ENCODE measurements at places on chromosomes 11 and 22. TPM values are rescaled to one million over a fixed set of nuclear protein-coding genes. Genes with fewer than 3 reads are reported as not detected.

MS4A7 gene
- 47.3 TPM for total RNA-seq

C11orf16 gene
- total RNA-seq, result not detected

NXPE1 gene
- total RNA-seq, result not detected

IL10RA gene
- total RNA-seq, result 62.1 TPM

OR51B2 gene
- not detected for total RNA-seq

VSIG2 gene
- total RNA-seq, result not detected

TXN2 gene
- 26.9 TPM for total RNA-seq

Measured in subcutaneous adipose tissue (tissue), 4 donors.